ENCODE measurements at places on chromosomes 11 and 22.
A peak's percentile ranks its signal among the peaks of the same experiment; 100 is the strongest.

GRCh38 chr11:7587712-7588111 lies 73.9 kb downstream of the PPFIBP2 start:
- DNase-seq: no peak

DNA sequence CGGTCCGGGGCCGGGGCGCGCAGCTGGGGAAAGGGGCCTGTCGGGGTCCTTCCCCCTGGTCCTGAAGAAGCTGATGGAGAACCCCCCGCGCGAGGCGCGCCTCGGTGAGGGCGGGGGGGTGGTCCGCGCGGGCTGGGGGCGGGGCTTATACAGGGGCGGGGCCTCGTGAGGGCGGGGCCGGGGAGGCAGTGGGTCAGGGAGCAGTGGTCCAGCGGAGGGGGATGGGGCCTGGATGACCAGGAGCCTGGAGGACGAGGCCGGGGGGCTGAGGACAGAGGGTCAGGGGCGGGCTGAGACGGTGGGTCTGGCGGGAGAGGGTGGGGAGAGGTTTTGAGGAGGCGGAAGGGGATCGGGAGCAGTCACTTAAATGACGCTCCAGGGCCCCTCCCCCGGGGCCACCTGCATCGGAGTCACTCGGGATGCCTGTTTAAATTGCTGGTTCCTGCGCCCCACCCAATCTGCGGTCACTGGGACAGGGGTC lies 396 bp downstream of the TEF start:
- peak; percentile 68 for DNase-seq

DNA sequence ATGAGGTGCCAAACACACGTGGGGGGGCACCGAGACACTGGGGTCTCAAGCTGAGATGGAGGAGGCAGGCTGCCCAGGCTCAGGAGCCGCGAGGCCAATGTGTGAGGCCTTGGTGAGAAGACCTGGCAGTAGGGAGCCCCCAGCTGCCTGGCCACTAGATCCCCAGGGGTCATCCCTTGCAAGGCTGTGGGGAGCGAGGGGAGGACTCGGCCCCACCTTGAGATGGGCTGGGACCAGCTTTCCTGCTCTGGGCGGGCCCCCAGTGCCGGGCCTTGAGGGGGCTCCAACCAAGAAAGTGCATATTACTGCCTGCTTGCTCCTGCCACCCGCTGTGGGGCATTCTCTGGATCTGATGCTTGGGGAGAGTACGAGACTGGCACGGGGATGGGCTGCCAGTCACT lies 107.0 kb downstream of the CTTN start:
- no peak for DNase-seq

DNA sequence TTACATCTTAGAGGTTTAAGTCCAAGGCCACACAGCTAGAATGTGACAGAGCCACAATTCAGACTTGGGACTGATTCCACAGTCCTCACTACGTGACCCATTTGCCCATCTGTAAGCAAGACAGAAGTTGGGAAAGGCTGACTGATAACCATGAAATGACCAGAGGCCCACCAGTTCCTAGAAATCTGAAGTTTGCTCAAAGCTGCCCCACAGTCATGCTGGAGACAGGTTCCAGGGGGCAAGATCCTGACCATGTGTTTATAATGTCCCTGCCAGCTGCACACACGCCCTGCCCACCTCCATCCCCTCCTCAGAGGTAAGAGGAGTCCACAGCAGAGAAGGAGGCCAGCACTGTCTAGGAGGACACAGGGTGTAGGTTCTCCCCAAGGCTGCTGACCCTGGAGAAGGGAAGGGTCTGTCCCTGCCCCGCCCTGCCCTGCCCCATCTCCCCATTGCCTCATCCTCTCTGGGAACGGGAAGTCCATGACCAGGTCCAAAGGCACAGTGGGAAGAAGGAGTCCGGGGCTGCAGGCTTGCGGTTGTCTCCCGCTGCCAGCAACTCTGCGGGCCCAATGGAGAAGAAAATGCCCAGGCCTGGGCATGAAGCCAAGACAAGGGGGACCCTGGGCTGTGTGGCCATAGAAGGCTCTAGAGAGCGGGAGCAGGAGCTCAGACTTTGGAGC lies 11.9 kb upstream of the OAF start:
- no peak for DNase-seq

- no peak for DNase-seq
Measured at GRCh38 chr22:44776605-44777363, 24.4 kb downstream of the ARHGAP8 start.

- no peak for DNase-seq
Measured at GRCh38 chr11:22749536-22749935, 80.1 kb downstream of the SVIP start.

- no peak for DNase-seq
Measured at GRCh38 chr11:86199354-86199753, 45.2 kb upstream of the EED start.

DNA sequence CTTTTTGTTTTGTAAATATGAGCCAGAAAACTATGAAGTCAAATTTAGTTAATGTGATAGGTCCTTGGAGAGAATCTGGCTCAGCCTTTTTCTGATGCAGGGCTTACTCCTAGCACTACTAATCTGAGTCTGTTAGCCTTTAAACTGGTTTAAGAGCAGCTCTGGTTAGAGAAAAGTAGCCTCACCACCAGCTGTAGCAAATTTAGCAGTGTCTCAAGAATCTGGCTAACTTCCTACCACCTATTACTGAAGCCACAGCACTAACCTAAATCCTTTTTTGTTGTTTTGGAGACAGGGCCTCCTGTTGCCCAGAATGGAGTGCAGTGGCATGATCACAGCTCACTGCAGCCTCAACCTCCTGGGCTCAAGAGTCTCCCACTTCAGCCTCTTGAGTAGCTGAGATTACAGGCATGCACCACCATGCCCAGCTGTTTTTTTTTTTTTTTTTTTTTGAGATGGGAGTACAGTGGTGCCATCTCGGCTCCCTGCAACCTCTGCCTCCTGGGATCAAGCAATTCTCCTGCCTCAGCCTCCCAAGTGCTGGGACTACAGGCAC lies 13.9 kb downstream of the RBM4B start:
- no peak for DNase-seq

DNA sequence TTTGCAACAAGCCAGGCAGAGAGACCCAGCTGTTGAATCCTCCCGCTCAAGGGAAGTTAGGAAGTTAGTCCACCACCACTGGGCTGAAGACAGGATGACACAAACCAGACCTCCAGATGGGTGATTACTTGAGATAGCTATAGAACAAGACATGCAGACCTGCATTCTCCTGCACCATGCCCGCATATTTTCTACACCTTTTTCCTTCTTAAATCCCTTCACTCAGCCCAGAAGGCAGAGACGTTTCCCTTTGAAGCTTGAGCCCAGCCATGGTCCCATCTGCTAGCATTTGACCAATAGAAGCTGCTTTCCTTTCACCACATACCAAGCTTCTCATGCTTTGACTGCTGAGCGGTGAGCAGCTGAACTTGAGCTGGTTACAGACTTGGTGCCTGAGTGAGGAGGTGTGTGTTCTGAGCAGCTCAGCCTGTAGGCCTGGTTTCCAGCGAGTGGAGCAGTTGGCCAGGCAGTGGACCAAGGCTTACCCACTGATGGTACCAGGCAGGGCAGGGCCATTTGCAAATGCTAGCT lies 29.2 kb upstream of the CBX6 start:
- no peak for DNase-seq

DNA sequence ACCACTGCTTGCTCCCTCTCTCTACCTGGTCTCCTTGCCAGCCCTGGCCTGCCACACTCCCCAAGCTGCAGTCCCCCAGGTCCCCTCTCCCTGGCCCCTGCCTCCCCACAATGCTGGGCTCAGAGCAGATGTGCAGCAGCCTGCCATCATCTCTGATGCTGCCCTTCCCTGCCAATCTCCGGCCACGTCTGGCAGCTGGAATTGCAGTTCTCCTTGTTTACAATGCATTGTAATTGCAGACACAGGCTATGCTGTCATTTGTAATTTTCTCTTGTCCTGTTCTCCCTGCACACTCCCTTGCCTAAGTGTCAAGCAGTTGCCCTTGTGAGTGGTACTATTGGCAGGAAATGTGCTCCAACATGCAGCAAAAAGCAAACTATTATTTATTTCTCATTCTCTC lies 222.3 kb downstream of the NTM start:
- no peak for DNase-seq

GRCh38 chr11:67085617-67086016 lies 29.0 kb downstream of the RHOD start:
- no peak for DNase-seq

GRCh38 chr11:3231851-3232744 lies at the start of gene MRGPRE:
Gene MRGPRE (minus strand): TSS chr11:3232417. CDS start chr11:3228799, 3,618 bp downstream.
- peak; percentile 87 for DNase-seq

DNA sequence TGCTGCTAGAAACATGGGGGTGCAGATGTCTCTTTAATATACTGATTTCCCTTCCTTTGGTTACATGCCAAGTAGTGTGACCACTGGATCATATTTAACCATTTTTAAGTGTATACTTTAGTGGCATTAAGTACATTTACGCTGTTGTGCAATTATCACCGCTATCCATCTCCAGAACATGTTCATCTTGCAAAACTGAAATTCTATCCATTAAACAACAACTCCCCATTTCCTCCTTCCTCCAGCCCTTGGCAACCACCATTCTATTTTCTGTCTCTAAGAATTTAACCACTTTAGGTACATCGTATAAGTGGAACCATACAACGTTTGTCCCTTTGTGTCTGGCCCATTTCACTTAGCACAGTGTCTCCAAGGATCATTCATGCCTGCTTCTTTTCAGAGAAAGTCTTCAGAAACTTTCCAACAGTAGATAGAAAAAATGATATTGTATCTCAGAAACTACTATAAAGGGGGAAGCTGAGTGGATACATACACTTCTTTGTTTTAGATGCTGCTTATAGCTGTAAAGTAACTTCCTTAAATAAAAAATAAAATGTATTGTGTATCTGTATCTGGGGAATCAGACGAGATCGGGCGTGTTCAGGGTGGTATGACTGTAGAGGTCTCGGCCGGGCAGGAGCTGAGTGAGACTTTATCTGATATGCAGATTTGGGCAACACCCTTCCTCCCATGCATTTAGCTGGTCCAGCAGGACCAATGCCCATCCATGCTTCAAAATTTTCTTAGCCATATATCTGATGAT lies 44.6 kb upstream of the ZBED5 start:
- peak; percentile 72 for DNase-seq

DNA sequence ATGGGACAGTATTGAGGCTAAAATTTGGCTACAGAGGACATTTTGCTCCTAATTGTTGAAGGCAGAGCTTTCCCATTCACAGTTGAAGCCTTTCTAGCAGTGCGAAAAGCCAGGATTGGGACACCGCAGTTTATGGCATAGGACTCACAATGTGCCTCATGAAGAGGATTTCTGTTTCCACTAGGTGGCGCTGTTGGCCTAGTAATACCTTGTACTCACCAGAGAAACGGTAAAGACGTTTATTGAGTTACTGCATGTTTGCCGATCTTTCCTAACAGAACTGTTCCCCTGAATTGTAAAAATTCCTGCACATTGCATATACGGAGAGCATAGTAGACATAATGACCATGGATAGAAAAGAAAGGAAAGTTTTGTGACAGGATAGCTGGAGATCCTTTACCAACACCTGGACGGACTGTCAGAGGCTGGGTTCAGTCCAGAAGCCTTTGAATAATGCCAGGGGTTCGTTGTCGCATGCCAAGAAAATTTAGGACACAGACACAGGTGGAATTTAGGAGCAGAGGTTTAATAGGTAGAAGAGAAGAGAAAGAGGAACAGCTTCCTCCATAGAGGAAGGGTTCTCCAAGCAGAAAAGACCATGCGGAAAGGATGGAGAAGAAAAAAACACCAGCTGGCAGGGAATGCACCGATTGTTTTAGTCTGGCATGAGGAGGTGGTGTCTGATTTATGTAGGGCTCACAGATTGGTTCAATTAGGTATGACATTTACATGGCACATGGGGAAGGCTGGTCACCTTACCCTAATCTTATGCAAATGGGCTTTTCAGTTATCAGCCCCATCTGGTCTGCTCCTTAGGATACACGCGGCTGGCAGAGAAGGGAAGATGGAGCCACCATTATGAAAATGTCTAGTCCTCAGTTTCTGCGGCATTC lies 10.8 kb upstream of the OR51D1 start:
- DNase-seq: peak; percentile 92

DNA sequence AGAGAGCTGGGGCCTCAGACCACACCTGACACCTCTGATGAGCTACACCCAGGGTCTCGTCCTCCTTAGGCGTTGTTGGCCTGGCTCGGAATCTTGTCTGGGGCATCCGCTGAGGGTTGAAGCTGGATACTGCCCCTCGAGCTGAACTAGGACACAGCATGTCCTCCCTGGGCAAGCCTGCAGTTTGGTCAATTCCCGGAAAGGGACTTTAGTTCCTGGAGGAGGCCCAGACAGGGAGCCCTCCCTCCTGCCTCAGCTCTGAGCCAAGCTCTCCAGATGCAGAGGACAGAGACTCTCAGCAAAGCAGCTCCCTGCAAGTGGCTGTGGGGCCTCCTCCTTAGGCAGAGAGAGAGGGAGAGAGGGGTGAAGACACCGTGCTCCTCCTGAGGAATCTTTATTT lies 4.9 kb downstream of the APOL3 start:
- DNase-seq: peak; percentile 32

GRCh38 chr11:32435511-32435941 lies at the start of gene WT1:
Gene WT1 (minus strand): TSS chr11:32435539.
- peak; percentile 62 for DNase-seq

- no peak for DNase-seq
Measured at GRCh38 chr22:17921871-17922821, 102.2 kb downstream of the MICAL3 start.

DNA sequence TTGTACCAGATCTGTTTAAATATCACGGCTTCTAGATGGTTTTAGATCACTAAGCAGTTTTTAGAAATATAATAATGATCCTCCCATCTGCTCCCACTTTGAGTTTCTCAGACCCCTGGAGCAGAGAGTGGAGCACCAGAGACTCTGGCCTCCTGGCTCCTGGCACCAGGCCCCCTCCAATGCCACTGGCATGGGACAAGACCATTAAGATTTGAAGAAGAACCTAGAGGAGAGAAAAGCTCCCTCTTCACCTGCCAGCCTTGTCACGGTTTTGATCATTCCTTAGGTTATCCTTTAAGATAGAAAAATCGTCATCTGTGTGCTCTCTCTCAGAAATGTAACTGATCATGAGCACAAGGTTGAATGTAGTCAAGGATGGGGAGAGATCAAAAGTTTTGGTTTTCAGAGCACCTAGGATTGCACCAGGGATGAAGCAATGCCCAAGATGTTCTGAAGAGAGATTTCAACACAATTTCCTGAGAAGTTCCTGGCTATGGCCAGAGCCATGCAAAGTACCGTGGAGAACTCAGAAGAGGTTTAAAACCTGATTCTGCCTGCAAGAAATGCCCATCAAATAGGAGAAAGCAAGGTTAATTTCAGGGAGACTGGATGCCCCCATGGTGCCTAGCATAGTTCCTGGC lies 22.2 kb downstream of the IL10RA start:
- no peak for DNase-seq

- peak; percentile 75 for DNase-seq
Measured at GRCh38 chr11:104614961-104615360, 283.3 kb downstream of the CASP12 start.

DNA sequence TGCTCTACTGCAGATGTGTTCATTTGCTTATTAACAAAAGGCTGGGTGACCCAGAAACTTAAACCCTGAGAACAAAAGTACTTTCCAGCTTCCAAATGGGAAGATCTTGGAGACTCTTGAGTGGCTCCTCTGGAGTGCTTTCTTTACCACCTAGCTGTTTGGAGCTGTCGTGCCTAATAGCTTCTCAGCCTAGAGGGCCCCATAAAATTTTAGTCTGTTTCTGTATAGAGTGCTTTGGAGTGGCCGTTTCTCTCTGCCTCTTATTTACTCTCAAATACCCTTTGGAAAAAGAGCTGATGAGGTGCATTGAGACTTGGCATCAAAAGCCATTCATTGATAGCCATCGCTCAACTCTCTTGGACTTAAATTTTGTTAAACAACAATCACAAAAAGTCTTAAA lies 50.7 kb downstream of the ZNRF3 start:
- no peak for DNase-seq

Data from hematopoietic multipotent progenitor cell treated with erythropoietin and hydrocortisone succinate and interleukin-3 and kit ligand, for 6 days (in vitro differentiated cells).